ENCODE measurements at places on chromosomes 13 and 19.

GRCh38 chr19:33395561-33396550 lies 22.3 kb downstream of the CEBPG start:
- ATAC-seq = no peak

DNA sequence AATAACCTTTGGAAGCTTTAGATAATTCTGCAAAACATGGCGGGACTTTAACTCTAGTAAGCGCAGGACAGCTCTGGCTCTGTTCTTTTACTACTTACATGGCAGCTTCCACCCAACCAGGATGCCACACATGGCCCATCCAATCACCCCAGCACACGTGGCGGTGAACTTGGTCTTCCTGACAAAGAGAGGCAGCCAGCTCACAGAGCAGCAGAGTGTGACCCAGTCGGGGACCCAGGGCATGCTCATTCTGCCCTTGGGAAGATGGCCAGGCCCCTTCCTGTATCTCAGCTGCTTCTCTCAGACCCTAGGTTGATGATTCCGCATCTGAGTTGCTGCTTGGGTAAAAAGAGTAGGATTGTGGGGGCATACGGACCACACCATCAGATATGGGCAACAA lies 172.1 kb downstream of the USP12 start:
- ATAC-seq = no peak

- no peak for ATAC-seq
These were observed 512.2 kb downstream of the LMO7 start for GRCh38 chr13:76148374-76148773.

DNA sequence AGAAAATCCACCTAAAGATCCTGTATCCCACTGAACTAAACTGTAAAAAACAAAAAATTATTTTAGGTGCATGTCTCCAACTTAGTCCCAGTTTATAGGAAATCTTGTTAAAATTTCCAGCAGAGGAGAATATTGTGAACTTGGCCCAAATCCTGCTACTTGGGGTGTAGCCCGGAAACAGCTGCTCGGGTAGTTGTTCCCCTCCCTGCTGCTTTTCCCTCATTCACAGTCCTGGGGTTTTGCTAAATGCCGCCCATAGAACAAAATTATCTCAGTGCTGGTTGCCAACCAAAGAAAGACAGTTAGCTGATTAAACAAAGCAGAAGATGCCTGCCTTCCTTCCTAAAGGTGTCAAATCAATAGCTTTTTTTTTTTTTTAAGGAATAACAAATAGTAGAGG lies 330.5 kb upstream of the KLF12 start:
- ATAC-seq = no peak

DNA sequence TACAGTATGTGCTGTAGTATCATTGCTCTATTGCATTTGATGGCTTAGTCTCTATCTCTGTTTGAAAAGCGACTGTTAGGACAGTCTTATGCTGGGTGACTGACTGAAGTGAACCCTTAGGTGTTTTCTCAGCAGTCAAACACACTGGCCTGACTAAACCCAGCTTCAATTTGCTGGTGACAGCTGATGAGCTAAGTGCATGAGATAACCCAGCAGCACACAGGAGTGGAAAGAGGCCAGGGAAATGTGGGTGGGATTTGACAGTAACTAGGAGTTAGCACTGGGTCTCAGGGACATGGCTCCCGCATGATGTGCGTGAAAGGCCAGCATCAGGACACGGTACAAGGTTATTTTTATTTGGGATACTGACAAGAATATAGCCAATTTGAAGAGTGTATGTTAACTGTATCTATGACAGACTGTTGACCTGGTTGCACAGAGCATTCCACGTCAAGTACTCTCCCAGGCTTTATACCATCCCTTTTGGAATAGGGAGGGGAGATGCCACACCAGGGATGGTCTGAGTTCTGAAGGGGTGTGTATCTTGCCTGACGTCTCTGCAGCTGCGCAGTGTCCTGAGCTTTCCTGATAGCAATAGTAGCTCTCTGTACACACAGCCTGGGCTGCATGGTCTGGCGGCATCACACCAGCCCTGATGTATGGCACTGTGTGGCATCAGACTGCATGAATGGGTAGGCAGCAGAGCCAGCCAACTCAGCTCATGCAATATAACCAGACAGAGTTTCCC lies 144.8 kb downstream of the FLT1 start:
- ATAC-seq = no peak

DNA sequence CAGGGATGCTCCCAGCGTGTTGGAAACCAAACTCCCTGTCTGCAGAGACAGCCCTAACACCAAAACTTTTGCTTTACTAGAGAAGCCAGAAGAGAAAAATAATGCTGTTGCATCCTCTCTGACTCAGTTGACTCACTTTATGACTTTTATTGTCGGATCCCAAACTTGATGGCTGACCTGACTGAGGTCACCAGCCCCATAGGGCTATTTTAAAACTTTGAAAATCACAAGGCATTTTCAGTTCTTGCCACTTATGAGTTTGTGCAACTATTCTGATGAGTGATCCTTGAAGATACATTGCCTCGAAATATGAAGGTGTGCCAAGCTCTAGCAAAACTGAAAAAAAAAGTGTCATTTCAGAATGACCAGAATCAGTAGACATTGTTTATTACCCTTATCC lies 320.2 kb downstream of the DLEU7 start:
- ATAC-seq = peak; percentile 54

DNA sequence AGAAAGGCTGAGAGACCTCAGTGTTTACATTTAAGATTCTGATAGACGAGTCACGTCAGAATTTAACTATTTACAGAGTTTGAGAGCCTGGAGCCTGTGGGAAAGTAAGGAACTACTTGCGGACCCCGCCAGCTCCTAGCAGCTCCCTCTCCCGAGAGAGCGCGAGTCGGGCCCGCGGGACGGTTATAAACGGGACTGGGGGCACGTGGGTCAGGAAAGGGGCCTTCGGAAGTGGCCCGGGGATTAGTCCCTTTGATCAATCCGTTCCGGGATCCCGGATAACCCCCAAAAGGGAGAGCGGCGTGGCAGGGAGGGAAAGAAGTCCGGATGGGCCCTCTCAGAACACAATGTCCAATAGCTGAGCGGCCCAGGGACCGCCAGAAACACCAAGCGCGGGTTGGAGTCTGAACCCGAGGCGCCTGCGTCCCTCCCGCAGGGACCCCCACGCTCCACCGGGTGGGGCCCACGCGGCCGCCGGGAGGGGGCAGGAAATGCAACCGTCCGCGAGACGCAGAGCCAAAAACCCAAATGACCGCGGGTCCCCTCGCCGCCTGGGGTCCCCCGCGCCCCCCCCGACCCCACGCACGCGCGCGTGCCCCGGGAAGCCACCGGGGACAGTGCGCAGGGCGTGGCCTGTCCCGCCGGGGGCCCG lies 3.6 kb downstream of the ZIC5 start:
- no peak for ATAC-seq

- ATAC-seq = no peak
These were observed 55.4 kb downstream of the LRRC63 start for GRCh38 chr13:46267166-46267565.

DNA sequence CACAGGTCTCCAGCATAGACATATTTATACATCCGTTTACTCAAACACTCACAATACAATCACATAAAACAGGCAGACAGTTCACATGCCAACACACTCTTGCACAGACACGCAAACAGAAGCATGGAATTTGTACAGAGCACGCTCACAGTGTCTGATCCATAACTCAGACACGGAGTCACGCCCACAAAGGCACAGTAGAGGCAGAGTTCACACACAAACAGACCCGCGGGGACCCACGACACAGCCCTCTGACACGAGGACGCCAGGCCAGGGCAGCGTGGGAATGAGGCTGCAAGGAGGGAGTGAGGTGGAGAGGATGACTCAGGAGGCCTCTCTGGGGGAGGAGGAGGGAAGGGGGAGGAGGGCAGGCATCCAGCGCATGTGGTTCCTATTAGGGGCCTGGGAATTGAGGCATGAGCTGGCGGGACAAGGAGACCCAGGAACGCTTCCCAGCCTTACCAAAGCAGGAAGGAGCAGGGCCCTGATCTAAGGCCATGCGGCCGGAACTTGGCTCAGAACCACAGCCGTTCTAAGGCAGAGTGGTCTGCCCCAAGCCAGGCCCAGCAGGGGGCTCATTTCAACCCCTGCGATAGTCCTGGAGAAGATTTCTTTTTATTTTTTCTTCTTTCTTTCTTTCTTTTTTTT lies 9.1 kb upstream of the OLFM2 start:
- ATAC-seq = peak; percentile 32

DNA sequence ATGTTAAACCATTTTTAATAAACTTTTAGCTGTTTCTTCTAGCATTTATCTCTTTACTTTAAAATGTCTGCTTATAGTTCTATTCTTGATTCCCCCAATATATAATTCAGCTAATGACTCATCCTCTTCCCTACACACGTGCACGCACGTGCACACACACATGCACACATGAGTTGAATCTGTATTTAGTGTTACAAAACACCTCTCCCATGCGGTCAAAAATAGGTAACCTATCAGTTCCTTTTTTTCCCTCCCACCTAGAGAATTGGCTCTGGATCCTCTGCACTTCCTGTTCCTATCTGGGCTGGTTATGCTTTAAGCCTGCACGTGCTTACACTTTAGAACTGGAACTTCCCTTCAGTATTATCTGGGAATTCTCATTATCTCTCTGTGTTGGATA lies 144.1 kb downstream of the PAN3 start:
- no peak for ATAC-seq

DNA sequence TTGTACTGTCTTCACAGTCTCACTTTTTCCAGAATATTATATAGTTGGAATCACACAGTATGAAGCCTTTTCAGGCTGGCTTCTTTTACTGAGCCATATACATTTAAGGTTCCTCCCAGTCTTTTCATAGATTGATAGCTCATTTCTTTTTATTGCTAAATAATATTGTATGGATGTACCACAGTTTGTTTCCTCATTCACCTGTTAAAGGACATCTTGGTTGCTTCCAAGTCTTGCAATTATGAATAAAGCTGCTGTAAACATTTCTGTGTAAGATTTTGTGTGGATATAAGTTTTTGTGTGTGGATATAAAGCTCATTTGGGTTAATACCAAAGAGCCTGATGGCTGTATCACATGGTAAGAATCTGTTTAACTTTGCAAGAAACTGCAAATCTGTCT lies 24.5 kb upstream of the CYP2A7 start:
- no peak for ATAC-seq

DNA sequence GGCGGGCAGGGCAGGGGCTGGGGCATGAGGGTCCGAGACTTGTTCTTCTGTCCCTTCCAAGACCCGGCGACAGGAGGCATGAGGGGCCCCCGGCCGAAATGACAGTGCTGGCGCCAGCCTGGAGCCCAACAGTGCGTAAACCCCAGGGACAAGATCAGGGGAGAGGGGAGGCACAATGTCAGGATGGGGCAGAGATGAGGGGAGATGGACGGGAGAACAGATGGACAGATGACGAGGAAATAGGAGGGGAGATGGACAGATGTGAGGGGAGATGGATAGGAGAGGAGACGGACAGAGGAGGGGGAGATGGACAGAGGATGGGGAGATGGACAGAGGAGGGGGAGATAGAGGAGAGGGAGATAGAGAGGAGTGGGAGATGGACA lies 518 bp downstream of the FLT3LG start:
- ATAC-seq = no peak

DNA sequence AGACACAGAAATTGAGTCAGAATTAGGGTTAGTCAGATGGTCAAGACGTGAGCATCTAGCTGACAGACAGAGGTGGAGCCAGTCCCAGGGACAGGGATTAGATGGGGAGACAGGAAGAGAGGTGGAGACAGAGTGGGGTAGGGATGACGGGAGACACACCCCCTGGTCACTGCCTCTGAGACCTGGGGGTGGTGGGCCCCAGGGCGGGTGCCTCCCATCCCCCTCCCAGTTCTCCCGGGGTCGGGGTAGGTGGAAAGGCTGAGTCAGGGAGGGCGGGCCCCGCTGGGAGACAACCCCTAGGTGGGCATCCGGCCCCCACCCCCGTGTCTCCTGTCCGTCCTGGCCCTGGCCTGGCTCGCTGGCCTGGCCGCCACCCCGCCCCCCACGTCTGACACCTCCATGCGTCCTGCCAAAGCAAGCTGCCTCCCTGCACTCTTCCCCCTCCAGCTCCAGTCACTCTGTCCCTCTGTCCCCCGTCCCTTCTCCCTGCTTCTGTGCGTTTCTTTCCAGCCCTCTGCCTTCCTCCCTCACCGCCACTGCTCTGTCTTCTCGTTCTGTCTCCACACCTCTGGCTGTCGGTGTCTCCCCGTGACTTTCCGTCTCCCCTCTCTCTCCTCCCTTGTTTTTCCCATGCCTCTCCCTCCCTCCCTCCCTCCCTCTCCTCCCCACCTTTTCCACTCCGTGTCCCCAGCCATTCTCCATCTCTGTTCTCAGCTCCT lies 15.1 kb downstream of the CCDC97 start:
- ATAC-seq = no peak

DNA sequence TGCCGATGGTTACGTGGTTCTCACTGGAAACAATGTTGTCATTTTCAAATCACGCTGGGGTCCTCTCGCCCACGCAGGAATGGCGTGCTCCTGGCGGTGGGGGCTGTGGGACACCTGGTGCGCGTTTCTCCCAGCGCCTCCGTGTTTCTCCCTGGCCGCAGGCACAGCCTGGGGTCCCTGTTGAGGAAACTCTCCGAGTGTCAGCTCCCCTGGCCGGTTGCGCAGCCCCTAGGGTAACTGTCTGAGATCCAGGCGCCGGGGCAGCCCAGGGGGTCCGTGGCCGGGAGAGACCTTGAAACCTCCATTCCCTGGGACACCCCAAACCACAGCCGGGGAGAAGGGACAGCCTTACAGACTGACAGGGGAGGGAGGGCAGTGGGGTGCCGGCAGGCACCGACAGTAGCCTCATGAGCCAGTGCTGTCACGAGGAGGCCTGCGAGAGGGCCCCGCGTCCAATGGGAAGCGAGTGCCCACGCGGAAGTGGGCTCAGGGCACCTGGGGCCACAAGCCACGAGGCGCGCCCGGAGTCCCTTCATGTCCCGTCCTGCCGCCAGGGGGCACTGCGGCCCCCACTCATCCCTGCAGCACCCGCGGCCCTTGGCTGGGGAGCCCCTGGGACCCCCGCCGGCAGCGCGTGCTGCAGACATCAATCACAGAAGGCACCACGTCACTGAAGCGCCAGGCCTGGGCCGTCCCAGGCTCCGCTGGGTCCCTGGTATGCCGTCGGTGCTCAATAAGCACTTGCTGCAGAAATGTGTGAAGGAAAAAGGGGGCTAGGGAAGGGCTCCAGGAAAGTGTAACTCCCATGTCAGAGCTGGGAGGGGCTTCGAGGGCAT lies 9.5 kb downstream of the ADAMTSL5 start:
- peak; percentile 57 for ATAC-seq

DNA sequence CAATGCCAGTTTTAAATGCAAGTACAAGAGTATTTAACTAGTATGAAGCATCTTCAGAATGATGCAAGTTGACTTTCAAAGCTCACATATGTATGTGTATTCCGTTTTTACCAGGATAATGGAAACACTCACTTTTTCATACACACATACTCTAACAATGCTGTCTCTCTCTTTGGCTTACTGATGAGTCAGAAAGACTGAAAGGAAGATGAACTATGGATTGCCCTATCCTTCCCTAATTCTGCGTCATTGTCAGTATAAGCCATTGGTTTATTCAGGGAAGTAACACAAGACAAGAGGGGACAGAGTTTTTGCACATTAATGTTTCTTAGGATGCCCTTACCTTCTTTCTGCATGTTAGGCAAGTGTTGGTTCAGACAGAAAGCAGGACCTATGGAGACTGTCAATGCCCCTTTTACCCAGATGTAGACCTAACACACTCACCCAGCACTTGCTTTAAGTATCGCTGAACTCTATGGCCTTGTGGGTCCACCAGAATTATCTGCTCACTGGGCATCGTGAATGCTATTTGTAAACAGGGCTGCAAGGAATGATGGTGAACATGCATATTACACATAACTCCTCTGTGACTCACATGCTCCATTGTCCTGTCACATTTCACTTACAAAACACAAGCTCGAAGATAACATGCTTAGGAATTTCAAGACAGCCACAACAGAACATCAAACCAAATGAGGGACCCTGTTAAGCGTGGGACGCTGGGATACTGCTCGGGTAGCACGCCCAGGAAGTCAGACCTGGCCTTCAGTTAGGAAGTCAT lies 10.0 kb upstream of the OXGR1 start:
- ATAC-seq = no peak

All from activated T-helper 17 cell treated with anti-CD3 and anti-CD28 coated beads, Interleukin-2, amount 50 U/mL, for 72 hours (primary cell).